ENCODE measurements at places on chromosomes 5 and 9. TPM values are rescaled to one million over a fixed set of nuclear protein-coding genes. Genes with fewer than 3 reads are reported as not detected.

- H3K27me3 ChIP-seq: no peaks in the 10 kb centered on the region
- H3K36me3 ChIP-seq: no peaks in the 10 kb centered on the region
- H3K4me3 ChIP-seq: no peak overlapping the region
- no peak for DNase-seq
Measured at GRCh38 chr5:111739416-111739815, 17.6 kb downstream of the NREP start.

DNA sequence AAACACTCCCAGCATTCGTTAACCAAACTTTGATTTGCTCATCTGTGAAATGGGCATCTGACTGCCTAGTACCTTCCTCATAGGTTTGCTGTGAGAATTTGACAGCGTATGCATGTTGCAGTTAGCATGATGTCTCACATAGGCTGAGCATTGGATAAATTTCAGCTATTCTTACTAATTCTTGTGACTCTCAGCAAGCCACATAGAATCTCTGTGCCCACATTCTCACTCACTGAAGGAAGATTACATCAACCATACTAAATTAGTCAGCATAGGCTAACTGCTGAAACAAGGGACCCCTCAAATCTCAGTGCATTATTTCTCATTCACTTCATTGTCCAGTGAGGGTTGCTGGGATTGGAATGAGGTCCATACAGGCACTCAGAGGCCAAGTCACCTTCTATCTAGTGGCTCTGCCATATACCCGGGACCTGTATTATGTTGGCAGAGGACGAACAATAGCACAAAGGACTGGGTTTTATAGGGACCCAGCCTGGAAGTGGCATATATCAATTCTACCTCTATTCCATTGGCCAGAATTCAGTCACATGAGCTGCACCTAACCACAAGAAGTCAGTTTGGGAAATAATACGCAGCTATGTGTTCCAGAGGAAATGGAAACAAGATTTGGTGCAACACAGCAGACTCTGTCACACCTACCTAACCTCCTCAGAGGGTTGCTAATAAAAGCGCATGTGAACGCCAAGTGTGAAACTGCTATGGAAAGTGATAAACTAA lies 4.2 kb upstream of the PTGER4 start:
- H3K27ac ChIP-seq: no peak overlapping the region
- DNase-seq: no peak
- H3K36me3 ChIP-seq: no peaks in the 10 kb centered on the region
- H3K4me3 ChIP-seq: no peak overlapping the region

GRCh38 chr5:119655061-119655460 lies 25.7 kb downstream of the FAM170A start:
- H3K36me3 ChIP-seq: no peaks in the 10 kb centered on the region
- no peaks in the 10 kb centered on the region for H3K27me3 ChIP-seq
- H3K4me3 ChIP-seq: no peak overlapping the region
- DNase-seq: no peak
- no peaks in the 10 kb centered on the region for H3K4me1 ChIP-seq

- DNase-seq: no peak
- no peaks in the 10 kb centered on the region for H3K27me3 ChIP-seq
- no peak overlapping the region for H3K4me3 ChIP-seq
- no peaks in the 10 kb centered on the region for H3K4me1 ChIP-seq
- H3K36me3 ChIP-seq: peaks cover 3% of the 10 kb centered on the region
Measured at GRCh38 chr5:168668078-168668477, 88.9 kb upstream of the PANK3 start.

DNA sequence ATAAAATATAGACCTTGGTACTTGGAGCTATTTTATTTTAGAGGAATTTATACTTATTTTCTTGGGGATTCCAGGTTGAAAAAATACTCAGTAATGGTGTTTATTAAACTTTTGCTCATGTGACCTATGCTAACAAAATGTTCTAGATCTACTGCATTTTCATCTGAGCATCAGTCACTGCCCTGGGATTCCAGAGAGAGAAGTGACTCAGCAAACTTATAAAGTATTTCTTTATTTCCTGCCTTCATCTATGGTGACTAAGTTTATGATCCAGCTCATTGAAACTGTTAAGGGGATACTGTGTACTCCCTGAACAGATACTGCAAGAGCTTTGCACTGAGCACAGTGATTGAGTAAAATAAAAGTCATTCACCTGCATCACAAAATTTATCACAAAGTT lies 298.5 kb upstream of the CDH18 start:
- H3K27me3 ChIP-seq: no peaks in the 10 kb centered on the region
- no peak overlapping the region for H3K4me3 ChIP-seq

DNA sequence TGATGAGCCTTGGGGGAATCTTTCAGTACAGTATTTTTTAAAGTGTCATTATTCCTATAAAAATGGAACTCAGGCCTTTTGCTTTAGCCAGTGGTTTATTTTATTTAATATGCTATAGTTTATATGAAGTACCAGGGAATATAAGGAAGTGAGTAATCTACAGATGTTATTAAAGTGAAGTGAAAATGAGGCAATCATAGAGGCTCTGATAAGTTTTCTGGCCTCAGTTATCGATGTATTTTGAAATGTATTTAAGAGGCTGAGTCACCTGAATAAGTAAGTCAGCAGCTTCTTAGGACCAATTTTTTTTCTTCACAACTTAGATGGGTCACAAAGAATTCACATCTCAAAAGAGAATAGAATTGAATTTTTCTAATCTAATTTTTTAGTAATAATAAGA lies 829.0 kb downstream of the DNAH5 start:
- no peak overlapping the region for H3K27ac ChIP-seq
- no peak for DNase-seq
- no peak overlapping the region for H3K4me3 ChIP-seq
- H3K4me1 ChIP-seq: no peaks in the 10 kb centered on the region
- H3K36me3 ChIP-seq: no peaks in the 10 kb centered on the region

The MYORG gene
- total RNA-seq: 4.4 TPM

The CCL19 gene
- total RNA-seq: 3.7 TPM

DNA sequence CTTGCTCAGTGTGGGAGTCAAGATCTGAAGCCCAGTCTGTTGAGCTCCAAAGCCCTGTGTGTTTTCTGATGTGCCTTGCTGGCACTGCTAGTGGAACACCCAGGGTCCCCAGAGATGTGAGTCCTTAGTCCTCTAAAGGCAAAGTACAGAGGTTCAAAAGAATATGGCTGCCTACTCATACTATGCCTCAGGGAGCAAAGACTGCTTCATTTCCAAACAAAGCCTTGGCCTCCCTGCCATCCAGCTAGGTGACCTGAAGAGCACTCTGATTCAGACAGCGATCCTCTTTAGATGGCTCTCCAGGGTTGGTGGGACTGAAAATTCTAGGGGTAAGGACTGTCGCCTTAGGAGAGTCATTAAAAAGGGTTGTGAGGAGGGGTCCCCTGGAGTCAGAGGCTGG lies 2.0 kb downstream of the PRLR start:
- no peak overlapping the region for H3K4me3 ChIP-seq
- no peaks in the 10 kb centered on the region for H3K36me3 ChIP-seq
- H3K27me3 ChIP-seq: no peaks in the 10 kb centered on the region
- H3K27ac ChIP-seq: peak overlapping the region; percentile 46

All from vagina (tissue), 2 donors.